ENCODE measurements at places on chromosomes 2 and 18.

DNA sequence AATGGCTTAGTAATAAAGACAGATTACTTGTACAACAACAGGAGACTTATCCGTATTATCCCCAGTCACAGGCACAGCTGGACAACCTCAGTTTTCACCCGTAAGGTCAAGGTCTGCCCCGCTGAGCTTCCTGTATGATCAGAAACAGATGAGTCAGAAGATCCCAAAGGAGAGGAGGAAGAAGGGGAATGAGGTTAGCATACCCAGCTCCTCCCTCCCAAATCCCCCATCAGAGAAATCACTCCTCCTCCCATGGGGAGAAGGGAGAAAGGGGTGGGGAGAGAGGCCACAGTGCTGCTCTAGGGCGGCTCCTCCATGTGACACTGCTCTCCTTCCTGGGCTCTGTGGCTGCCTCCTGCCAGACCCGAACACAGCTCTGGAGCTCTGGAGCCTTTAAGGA, 53.8 kb upstream of the SPTBN1 start:
- no peak for DNase-seq

- no peak for DNase-seq
Measured at GRCh38 chr2:241033336-241033987, 35.0 kb downstream of the SNED1 start.

GRCh38 chr2:159129824-159130223, 156.7 kb downstream of the WDSUB1 start:
- no peak for DNase-seq

GRCh38 chr2:121649149-121649595, at the start of gene CLASP1:
Gene CLASP1 (minus strand): TSS chr2:121649462. CDS start chr2:121605895, 43,567 bp downstream.
- no peak for DNase-seq

DNA sequence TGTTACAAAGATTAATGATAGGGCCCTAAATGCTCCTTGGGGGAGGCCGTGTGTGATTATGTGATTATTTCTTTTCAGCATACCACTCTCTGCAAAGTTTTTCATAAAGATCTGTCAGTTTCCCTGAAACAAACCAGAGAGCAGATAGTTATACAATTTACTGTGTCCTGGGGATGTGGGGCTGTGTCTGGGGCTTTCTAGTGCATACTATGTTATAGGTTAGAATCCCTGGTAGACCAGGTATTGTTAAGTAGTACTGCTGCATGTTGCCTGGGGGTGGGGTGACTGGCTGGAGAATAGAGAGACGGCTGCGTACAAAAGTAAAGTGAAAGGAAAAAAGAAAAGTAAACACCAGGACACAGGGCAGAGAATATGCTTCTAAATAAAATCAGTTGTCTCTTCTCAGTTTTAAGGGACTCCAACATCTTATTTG, 3.3 kb upstream of the CCBE1 start:
- no peak for DNase-seq

- DNase-seq, result no peak
Measured at GRCh38 chr18:75362435-75362834, 65.1 kb downstream of the SMIM21 start.

GRCh38 chr2:9805435-9806297, 37.6 kb upstream of the TAF1B start:
- no peak for DNase-seq

- DNase-seq, result no peak
Measured at GRCh38 chr2:190786404-190787166, 94.0 kb upstream of the GLS start.

DNA sequence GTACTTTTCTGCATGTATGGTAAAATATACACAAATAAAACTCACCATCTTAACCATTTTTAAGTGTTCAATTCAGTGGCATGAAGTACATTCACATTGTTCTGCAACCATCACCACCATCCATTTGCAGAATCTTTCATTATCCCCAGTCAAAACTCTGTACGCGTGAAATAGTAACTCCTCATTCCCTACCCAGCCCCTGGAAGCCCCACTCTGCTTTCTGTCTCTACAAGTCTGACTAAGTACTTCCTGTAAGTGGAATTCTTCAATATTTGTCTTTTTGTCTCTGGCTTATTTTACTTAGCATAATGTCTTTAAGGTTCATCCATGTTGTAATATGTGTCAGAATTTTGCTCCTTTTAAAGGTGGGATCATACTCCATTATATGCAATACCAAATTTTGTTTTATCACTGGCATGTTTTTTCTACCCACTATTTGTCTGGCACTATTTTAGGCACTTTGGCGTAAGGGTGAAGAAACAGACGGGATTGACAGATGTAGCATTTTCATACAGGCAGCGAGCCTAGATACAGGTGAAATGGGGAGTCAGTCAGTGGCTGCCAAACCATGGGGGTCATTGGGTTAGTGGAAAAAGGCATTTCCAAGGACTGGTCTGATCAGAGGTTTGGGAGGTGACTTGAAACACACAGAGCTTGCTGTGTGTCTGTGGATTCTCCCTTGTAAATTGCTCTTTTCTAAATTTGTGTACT, 163.2 kb upstream of the MYCN start:
- DNase-seq, result no peak

DNA sequence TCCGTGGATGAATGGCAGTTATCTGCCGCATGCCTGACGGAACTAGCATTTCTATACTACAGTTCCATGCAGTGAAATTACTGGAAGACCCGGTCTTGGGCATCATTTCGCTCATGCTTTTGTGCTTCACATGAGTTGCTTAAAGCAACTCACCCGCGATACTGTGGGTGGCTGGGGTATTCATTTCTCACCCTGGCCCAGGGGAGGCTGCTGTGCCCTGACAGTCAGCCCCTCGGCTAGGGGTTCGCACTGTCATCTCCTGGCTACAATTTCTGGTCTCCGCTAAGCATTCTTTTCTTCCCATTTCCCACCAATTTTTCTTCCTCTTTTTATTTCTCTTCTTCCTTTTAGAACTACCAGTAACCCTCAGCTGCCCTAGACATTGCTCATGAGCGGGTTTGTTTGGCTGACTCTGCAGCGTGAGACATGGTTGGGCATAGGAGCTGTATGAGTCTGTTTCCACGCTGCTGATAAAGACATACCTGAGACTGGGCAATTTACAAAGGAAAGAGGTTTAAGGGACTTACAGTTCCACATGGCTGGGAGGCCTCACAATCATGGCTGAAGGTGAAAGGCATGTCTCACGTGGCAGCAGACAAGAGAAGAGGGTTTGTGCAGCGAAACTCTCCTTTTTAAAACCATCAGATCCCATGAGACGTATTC, 16.5 kb upstream of the CNDP2 start:
- DNase-seq, result no peak

DNA sequence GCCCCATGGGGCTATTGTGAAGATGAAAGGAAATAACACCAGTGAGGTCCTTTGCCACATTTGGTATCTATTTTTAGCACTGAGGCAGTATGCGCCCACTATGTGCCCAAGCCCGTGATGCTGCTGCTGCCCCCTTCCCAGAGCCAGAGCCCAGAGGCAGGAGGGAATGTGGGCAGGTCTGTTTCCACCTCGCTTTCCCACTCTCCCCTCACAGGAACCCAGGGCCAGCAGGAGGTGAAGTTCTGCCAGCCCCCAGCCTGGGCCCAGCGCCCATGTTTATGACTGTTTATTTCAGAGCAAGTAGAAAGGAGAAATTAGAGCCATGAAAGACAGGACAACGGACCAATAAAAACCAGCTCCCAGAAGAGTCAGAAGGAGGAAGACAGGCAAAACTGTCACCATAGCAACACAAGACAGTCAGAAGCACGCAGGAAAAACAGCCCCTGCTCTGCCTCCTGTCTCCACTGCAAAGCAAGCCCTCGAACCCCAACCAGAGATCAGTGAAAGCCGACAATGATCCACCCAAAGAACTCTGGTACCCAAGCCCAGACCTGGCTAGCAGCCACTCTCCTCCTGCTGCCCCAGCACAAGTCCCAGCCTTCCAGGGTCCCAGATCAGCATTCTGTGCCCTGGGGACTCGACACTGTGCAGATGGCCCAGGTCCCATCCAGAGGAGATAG, 1.4 kb downstream of the CYRIA start:
- no peak for DNase-seq

DNA sequence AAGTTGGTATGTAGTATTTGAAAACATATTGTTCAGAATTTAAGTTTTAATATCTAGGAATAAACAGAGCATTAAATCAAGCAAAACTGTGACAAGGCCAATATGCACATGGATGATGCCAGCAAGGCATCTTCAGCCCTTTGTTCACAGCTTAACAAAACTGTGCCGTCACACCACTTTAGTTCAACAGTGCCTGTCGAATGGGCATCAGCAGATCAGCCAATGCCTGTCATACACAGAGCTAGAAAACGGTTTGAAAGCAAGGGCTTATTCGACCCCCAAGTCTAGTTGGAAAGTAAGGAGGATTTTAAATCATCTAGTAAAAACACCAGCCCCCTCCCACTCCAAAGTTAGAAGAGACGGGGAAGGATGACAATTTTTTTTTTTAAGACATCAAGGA, 16.7 kb downstream of the ZEB2 start:
- no peak for DNase-seq

DNA sequence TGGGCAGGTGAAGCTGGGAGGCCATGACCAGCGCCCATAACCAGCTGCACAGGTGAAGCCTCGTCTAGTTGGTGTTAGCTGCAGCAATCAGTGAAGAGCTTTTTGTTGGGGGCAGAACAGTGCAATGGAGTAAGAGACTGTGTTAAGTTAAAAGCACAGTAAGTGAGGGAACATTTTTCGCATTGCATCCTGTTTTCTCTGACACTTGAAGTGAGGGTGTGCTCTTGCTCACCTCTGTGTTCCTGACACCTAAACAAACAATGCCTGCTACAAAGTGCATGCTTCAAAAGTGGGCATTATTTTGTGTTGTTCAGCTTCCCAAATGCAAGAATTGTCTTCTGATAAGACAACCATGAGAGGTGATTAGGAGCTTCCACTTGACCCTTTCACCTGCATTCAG, 324.0 kb upstream of the ACVR2A start:
- DNase-seq, result no peak
